ENCODE measurements at places on chromosomes 11 and 22.
A peak's percentile ranks its signal among the peaks of the same experiment; 100 is the strongest.

- no peak for DNase-seq
Measured at GRCh38 chr11:45661439-45662055, 3.9 kb downstream of the CHST1 start.

GRCh38 chr22:46043339-46043738 is 66.4 kb upstream of the WNT7B start:
- no peak for DNase-seq

GRCh38 chr11:119795231-119795630 is 66.2 kb upstream of the NECTIN1 start:
- DNase-seq = no peak

DNA sequence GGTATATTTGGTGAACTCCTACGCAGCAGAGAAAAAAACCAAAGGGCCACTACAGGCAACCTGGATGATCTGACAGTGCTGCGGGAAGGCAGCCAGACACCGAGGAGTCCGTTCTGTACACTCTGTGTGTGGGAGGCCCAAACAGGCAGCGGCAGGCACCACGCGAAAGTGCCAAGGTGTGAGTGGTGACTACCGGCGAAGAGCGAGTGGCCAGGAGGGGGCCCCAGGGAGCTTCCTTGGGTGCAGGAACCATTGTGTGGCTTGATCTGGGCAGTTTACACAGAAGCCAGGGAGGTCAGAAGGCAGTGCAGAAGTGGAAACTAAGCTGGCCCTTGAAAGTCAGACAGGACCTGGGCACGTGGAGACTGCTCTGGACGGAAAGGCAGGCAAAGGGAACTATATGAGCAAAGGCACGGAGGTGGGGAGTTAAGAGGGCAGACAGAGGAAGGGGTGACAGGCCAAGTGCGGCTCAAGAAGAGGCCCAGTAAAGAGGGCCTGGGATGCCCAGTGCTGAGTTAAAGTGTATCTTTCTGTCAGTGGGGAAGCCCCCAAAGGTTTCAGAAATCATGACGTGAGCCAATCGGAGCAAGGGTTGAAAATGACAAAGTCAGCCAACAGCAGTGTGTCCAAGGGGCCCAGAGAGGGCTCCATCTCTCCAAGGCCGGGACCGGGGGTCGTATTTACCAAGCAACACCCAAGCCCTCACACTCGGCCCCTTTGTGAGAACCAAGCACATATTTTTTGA is 10.6 kb downstream of the TMEM184B start:
- no peak for DNase-seq

DNA sequence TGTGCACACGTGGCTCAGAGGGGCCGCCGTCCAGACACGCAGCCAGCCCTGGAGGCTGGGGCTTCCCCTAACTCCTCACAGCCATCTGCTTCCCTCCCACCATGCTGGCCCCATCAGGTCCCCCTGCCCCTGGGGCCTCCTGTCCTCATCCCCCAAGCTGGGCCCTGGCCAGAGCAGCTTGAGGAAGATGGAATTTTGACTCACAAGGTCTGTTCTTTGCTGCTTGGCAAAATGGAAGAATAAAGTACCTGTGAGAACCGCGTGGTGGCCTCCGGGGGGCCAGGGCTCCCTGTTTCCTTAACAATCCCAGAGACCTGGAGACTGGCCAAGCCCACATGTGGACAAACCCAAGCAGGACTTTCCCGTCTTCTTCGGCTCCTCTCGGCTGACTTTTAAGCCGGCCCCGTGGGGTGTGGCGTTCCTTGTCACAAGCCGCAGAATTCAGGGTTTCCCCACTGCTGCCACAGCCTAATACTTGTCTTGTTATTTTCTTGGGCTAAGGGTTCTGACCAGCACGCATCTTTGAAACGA is 872.8 kb downstream of the BRD1 start:
- DNase-seq = no peak

DNA sequence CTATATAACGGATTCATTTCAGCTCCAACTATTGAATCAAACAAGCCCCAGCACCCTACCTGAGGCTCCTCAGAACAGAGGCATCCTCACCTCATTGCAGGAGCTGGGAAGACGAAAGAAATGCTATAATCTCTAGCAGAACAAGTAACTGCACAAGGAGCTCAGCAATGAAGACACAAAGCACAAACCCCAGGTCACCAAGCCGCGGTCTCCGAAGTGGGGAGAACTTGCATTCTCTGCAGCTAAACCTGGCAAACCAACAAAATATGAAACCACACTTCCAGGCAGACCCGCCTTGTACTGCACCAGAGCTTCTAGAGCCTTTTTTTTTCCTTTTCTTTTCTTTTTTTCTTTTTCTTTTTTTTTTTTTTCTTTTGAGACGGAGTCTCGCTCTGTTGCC is 21.8 kb upstream of the CD5 start:
- DNase-seq = no peak

DNA sequence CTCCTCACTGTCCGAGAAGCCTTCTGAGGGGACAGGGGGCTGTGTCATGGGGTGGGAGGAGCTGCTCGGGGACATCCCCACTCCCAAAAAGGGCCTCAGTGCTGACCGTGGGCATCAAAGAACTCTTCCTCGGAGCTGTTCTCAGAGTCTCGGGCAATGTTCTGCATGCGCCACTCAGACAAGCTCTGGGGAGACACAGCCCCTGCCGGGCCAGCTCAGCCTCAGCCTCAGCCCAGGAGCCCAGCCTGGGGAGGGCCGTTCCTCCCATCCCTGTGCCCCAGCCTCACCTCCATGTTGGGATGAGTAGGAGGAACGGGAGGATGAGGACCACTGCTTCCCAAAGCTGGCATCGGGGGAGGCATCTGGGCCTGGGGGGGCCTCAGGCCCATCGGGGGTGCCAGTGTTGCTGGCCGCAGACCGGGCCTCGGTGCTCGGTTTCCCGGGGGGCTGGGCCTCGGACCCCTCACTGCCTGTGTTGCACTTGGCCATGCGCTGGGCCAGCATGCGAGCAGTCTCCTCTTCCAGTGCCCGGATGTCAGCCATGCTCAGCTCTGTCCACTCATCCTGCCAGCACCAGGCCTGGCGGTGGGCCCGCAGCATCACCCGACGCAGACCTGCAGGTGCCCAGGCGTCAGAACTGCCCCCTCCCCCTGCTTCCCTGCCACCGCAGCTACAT is 5.2 kb downstream of the PITPNM1 start:
- no peak for DNase-seq

- no peak for DNase-seq
Measured at GRCh38 chr11:43649501-43649900, 31.0 kb upstream of the HSD17B12 start.

- DNase-seq = no peak
Measured at GRCh38 chr22:29391546-29391945, 3.2 kb upstream of the AP1B1 start.

- no peak for DNase-seq
Measured at GRCh38 chr22:45526768-45527360, 24.2 kb downstream of the FBLN1 start.

DNA sequence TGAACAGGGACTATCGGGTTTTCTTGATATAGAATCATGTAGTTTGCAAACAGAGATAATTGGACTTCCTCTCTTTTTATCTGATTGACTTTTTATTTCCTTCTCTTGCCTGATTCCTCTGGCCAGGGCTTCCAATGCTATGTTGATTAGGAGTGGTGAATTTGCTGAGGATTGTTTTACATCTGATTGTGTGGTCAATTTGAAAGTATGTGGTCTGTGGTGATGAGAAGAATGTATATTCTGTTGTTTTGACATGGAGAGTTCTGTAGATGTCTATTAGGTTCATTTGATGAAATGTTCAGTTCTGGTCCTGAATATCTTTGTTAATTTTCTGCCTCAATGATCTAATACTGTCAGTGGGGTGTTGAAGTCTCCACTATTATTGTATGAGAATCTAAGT is 713.2 kb upstream of the CCDC179 start:
- no peak for DNase-seq

DNA sequence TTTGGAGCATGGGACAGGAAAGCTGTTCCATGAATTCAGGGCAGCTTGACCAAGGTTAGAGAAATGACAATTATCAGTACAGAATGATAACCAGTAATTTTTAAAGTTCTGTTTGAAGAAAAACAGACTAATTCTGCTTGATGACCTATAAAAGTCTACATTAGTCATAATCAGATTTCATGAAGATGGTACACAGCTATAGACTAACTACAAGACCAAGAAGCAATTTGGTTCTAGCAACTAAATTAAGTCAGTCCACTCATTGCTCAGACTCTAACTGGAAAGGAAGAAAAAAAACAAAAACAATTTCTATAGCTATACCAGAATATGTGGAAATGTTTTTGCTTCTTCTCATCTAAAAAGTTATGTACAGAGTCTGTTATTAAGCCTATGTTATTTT is 24.9 kb downstream of the MRTFA start:
- DNase-seq = no peak

- no peak for DNase-seq
Measured at GRCh38 chr11:26297189-26297975, 34.5 kb upstream of the ANO3 start.

DNA sequence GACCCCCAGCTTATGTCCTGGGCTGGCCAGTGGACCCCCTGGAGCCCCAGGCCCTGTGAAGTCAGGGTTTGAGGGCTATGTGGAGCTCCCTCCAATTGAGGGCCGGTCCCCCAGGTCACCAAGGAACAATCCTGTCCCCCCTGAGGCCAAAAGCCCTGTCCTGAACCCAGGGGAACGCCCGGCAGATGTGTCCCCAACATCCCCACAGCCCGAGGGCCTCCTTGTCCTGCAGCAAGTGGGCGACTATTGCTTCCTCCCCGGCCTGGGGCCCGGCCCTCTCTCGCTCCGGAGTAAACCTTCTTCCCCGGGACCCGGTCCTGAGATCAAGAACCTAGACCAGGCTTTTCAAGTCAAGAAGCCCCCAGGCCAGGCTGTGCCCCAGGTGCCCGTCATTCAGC is 24.6 kb downstream of the CSF2RB start:
- no peak for DNase-seq

GRCh38 chr11:45395947-45396346 is 109.8 kb upstream of the SYT13 start:
- no peak for DNase-seq

GRCh38 chr11:65776710-65777141 is 4.0 kb downstream of the AP5B1 start:
- no peak for DNase-seq

- no peak for DNase-seq
Measured at GRCh38 chr11:614623-615503, 887 bp downstream of the IRF7 start.

GRCh38 chr11:121106812-121107211 is 5.8 kb downstream of the TECTA start:
- no peak for DNase-seq

GRCh38 chr22:46297151-46297812 is 612 bp downstream of the GTSE1 start:
- no peak for DNase-seq

DNA sequence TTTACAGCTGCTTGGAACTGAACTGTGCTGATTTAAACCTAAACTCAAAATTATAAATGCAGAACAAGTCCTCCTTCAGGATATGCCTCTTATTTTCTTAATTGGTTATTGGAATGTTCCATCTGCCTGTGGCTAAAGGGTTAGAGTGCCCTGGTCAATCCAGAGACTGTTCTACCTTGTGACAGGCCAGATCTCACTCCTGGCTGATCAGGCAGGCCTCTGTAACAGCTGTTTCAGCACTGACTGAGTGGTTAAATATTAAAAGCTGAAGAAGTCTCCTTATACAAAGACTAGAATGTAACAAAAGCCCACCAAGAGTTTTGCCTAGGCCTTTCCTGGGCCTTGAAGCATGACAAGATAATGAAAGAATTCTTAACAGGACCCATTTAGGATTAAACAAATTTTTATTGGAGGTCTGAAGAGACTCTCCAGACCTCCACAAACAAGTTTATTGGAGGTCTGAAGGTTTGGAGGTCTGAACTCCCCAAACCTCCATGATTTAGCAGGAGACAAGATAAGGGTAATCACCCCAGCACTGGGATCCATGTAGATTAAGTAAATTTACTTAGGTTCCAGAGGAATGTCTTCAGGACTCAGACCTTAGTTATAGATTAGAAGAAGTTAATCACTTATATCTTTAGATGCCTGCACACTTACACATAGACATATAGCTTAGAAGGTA is 35.8 kb downstream of the TMPRSS5 start:
- no peak for DNase-seq

DNA sequence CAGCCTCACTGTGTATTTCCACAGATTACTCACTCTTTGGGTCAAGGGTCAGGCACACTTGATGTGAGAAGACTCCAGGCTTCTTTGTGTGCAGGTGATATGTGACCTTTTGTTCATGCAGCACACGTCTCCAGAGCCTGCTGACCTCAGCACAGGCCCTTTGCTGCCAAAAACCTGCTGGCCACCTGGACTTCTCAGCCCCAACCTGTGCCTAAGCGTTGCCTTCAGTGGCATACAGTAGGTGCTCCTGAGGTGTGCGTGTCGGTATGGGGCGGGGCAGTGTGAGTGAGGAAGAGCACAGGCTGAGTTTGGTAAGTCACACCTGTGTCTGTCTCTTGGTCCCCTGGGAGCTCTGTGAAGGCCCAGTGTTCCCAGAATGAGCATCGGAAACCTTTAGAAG is 58.1 kb downstream of the WNT11 start:
- no peak for DNase-seq

GRCh38 chr11:47616726-47617416 is 22.7 kb upstream of the C1QTNF4 start:
- DNase-seq = peak; percentile 68

DNA sequence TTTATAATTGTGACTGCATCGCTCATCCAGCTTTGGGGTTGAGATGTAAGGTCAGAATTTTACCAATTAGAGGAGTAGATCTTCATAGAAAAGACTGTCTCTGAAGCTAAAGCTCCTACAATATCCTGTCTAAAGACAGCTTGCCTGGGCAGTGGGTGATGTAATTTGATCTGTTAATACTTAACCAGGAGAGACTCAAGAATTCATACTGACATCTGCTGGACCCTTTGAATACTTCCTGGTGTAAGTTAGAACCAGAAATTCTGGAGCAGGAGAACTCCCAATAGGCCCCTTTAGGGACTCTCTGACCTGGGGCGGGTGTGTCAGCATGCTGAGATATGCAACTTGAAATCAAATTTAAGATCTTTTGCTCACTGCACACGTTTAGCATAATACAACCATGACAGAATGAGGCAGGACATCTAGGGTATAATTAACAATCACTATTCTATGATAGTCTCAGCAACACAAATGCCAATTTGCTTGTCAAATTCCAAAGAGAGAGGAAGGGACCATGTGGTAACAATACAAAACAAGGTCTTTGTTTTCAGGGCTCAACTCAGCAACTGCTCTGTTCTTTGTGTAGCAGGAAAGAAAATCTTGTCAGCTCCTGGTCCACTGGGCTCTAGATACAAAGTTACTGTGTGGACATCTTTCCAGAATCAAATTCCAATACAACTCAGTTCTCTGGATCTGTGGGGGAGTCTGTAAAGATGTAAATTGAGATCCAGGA is 143.9 kb downstream of the INSC start:
- DNase-seq = no peak

GRCh38 chr22:42066126-42066761 is 4.4 kb downstream of the NAGA start:
- no peak for DNase-seq

DNA sequence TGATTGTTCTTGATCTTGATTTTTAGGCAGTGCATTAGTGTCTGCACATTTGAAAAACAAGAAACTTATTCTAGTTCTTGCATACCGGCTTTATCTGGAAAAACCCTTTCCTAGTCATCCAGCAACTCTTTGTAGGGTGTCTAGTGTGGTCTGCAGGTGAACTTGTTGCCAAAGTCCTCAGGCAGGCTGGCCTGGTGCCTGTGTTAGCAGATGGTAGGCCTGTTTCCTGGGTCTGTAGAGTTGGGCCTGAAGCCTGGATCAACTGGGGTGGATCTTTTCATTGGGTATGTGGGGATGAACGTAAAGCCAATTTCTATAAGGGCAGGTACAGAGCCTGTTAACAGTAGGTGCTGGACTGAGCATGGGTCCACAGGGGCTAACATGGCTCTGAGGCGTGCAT is 5.6 kb upstream of the GLYATL1 start:
- DNase-seq = no peak

Data from cerebellar nuclear complex (tissue), 1 donor.